ENCODE measurements at places on chromosomes 7 and 10.

DNA sequence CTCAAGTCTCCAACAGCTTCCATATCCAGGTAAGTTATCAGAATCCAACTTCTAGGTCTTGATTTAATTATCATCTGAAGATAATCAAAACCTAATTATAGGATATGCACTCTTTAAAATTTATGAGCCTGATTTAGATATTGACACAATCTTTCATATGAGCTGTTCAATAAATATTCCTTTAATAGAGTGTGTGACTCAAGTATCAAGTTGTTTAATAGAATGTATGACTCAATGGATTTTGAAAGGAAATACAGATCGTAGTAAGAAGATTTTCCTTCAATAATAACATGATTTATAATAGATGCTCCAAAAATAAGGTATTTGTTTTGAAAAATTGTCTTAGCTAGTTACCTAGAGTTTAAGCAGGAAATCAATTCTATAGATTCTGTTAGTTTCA, 97.8 kb downstream of the ABCA13 start:
- no peak for DNase-seq

- DNase-seq: no peak
Observed at GRCh38 chr7:20862554-20862953, 75.9 kb upstream of the SP8 start.

DNA sequence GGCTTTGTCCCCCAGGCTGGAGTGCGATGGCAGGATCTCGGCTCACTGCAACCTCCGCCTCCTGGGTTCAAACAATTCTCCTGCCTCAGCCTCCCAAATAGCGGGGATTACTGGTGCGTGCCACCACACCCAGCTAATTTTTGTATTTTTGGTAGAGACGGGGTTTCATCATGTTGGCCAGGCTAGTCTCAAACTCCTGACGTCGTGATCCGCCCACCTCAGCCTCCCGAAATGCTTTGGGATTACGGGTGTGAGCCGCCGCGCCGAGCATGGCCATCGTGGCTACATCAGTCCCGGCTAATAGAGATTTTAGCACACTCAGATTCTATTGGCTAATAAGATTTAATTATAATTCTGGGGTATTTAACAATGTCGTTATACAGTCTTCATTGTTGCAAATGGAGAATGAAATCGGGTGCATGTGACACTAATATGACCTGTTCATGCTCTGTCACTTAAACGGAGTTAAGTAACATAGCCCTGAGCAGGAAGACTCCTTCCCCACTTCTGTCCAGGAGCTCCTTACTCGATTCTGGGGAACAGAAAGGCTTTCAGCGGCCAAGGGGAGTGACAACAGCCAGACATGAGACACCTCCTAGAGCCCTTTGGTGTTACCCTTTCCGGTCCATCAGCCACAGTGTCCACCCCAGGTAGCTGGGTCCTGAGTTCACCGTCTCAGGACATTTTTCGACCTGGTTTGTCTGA, 40.9 kb upstream of the FAM20C start:
- DNase-seq: no peak

DNA sequence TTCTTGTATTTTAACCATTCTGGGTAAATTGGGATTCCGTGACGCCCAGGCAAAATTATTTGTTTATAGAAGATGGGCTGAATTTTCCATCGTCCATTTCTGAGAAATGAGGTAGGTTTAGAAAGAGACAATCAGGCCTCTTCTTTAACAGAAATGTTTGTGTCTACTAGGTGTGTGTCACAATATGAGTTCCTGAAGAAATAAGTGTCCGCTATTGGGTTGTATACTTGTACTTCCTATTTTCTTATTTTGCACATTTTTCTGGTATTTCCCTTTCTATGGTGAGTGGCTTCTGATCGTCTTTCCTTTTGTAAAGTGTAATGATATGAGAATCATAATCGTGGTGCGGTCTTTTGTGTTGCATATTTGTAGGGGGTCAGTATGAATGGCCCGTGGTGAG, 83.9 kb downstream of the TCF7L2 start:
- no peak for DNase-seq

GRCh38 chr7:25775570-25775969, 376.4 kb upstream of the NFE2L3 start:
- DNase-seq: no peak

GRCh38 chr10:129940617-129941198, 23.4 kb downstream of the EBF3 start:
- no peak for DNase-seq

GRCh38 chr7:105346593-105347322, 42.0 kb downstream of the SRPK2 start:
- DNase-seq: no peak

DNA sequence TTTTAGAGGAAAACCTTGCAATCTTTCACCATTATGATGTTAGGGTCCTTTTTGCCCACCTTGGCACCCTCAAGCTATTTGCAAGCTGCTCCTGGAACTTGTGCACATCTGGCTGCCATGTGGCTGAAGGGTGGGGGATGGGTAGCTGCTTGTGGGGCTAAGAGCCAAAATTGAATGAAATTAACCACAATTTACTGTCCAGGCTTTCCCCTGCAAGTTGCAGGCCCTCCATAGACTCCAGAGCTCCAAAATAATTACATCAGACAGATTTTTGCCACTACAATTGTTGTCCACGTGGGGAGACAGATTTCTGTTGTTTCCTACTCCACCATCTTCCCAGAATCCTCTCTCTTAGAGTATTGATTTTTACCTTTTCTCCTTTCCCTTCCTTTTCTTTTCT, 19.1 kb downstream of the PI4K2A start:
- no peak for DNase-seq

DNA sequence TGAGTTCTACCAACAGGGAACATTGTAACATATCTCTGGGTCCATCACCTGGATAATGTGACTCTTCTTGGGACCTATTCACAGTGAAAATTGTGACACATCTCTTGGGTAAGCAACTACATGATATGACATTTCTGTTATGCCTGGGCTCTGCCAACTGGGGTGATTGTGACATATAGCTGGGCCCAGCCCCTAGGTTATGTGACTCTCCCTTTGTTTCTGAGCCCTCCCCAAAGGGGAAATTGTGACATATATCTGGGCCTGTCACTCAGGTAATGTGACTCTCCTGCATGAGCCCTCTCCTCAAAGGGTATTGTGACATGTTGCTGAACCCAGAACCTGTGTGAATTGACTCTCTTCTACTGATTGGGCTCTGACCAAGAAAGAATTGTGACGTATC, 22.4 kb upstream of the ZNF107 start:
- DNase-seq: no peak

DNA sequence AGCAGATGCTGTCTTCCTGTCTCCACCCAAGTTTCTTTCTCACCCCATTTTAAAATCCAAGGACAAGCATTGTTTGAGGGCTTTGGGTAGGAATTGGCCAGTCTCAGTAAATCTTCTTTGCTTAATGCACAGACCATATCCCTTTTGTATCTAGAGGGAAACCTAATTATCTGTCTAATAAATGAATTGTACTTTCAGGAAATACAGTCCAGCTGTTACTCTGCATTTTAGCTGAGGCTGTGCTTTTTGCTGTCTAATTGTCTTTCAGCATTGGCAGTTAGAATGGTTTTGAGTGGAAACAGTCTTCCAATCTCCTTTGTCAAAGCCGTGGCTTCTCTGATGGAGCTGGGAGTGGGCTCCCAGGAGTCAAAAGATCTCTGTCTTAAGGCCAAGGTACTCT, 388.2 kb downstream of the SORCS3 start:
- DNase-seq: no peak
